COLO829 (cell line): ENCODE measurements at places on chromosomes 11 and 22.

DNA sequence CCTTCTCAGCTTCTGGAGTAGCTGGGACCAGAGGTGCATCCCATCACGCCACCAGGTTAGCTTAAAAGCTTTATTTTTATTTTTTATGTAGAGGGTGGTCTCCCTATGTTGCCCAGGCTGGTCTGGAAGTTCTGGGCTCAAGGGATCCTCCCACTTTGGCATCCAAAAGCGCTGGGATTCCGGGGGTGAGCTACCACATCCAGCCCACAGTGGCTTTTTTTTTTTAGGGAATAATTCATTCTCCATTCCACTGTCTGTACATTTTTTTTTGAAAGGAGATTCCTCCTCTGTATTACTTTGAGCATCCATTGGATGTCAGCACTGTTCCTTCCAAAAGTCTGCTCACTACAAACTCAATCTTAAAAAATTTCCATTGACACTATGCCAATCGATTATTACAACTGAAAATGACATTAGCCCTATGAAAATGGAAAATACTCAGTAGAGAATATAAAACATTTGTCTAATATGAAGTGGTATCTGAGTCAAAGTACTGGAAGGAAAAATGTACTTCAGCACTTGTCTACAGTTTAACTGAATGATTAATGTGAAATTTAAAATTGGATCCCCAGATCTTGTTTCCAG lies 1.3 kb upstream of the LPXN start:
- peak; percentile 45 for DNase-seq

DNA sequence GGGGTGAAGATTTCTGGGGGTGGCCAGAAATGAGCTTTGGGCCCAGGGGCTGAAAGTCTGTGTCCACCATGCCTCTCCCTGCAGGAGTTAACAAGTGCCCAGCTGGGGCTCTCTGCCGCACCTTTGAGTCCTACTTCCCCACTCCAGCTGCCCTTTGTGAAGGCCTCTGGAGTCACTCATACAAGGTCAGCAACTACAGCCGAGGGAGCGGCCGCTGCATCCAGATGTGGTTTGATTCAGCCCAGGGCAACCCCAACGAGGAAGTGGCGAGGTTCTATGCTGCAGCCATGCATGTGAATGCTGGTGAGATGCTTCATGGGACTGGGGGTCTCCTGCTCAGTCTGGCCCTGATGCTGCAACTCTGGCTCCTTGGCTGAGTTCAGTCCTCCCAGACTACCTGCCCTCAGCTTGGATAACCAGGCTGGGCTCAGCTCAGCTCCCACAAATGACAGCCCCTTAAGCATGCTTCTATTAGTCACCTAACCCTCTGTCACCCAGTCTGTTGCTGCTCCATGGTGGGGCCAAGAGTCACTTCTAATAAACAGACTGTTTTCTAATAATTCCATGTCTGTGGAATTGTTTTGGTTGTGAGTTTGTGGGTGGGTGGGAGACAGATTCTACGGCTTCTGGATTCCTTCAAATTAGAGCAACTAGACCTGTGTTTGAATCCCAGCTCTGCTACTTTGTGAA lies 3.0 kb upstream of the INPPL1 start:
- DNase-seq = no peak

GRCh38 chr11:64650923-64651523 lies 60.0 kb downstream of the SLC22A12 start:
- peak; percentile 33 for DNase-seq

GRCh38 chr11:102385085-102386007 lies 38.3 kb downstream of the BIRC2 start:
- no peak for DNase-seq

DNA sequence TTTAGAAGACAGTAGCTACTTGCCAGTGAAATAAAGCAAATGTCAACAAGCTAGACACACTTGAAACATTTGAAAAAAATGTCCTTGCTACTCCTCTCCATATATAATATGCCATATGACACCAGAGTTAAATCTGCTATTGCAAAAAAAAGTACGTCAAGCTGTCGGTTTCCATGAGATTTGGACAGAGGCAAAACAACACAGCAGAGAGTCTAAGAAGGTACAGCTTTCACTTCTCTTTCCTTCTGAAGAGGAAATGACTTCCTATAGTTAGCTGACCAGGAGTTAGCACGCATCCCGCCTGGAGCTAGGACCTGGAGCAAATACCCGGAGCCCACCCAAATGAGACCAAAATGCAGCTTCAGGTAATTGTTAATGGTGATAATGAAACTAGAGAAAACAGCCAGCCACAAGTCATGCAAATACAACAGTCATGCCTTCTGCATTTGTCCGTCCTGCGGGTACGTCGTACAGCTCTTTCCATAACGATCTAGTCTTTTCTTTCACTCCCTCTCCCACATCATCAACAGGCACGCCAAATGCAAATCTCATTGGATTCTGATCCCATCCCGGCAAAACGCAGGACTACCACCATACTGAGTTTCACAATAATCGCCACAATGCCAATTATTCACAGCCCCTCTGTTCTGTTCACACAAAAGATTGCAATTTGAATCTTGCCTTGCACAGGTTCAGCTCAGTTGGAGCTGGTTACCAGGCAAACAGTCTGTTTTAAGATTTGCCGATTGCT lies 395.0 kb upstream of the CCDC90B start:
- DNase-seq = no peak

DNA sequence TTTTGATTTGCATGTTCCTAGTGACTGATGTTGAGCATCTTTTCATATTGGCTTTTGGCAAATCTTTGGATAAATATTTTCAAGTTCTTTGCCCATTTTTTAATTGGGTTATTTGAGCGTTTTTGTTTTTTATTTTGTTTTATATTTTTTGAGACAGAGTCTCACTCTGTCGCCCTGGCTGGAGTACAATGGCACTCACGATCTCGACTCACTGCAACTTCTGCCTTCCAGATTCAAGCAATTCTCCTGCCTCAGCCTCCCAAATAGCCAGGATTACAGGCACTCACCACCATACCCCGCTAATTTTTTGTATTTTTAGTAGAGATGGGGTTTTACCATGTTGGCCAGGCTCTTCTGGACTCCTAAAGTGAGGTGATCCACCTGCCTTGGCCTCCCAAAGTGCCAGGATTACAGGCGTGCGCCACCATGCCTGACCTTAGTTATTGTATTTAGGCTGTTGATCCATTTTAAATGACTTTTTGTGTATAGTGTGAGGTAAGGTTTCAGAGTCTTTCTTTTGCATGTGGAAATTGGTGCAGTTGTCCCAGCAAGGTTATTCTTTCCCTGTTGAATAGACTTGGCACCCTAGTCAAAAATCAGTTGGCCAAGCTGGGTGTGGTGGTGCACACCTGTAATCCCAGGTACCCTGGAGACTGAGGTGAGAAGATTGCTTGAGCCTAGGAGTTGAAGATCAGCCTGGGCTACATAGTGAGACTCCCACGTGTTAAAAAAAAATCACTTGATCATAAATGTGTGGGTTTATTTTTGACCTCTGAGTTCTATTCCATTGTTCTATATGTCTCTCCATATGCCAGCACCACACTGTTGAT lies 23.7 kb upstream of the AIFM3 start:
- DNase-seq = no peak

- no peak for DNase-seq
These were observed 23.2 kb downstream of the TBX1 start for GRCh38 chr22:19783586-19784383.
